Stimulated activated CD8-positive, alpha-beta memory T cell treated with anti-CD3 and anti-CD28 coated beads, Interleukin-12 subunit alpha, Interleukin-12 subunit beta, amount 100 ng/mL, for 4 hours (primary cell): ENCODE measurements at places on chromosomes 1 and 21.

GRCh38 chr1:204149635-204150565, 1.9 kb downstream of the ETNK2 start:
- DNase-seq: no peak

DNA sequence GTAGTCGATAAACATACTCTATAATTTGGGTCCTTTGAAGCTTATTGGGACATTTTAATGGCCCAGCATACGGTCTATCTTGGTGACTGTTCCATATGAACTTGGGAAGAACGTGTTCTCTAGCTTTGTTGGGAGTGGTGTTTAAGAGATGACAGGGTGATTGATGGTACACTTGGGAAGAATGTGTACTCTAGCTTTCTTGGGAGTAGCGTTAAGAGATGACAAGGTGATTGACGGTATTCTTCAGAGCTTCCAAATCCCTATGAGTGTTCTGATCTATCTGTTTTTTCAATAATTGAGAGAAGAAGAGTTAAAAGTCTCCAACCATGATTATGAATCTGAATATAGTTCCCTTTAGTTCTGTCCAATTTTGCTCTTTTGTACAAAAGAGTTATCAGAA, 9.4 kb downstream of the NPHP4 start:
- no peak for DNase-seq

DNA sequence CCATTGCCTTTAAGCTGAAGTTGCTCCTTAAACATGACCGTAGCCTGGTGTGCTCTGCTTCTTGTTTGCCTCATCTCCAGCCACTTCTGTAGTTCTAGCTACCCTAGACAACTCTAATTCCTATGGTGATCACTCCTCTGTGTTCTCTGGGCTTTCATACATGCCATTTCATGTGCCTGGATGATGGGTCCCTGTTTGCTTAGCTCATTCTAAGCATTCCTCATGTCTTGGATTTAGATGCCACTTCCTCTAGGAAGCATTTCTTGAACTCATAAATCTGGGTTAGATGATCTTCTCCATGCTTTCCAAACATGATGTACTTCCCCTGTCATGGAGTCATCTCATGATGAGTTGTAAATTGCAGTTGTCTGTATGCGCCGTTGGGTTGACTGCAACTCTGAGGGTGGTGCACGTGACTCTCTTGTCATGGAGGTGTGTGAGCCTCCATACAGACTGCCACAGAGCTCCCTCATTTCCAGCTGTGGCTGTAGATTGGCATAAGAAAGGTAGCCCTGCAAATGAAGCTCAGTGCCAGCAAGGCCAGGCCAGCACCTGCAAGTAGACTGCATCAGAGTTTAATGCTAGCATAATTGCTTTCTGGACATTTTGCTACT, 77.2 kb downstream of the LAMC1 start:
- no peak for DNase-seq

DNA sequence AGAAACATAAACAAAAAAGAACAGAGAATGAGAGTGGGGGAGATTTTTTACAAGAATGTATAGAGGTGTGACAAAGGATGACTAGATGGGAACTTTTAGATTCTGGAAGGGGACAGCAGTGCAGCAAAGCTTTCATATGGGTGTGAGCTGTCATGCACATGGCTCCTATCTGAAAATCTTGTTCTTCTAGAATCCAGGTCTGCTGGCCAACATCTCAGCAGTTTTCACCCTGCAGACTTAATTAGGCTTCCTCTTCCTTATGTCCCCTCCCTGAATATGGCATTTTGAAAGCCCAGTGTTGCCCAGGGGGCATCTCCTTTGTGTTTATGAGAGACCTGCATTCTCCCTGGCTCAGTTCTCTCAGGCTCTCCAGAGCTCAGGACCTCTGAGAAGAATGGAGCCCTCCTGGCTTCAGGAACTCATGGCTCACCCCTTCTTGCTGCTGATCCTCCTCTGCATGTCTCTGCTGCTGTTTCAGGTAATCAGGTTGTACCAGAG, at the start of gene CYP4Z1:
Gene CYP4Z1, plus strand, starts transcription at position 135 of the 498 bp plus-strand sequence. Its CDS starts 260 bp downstream, at position 395.
- no peak for DNase-seq

DNA sequence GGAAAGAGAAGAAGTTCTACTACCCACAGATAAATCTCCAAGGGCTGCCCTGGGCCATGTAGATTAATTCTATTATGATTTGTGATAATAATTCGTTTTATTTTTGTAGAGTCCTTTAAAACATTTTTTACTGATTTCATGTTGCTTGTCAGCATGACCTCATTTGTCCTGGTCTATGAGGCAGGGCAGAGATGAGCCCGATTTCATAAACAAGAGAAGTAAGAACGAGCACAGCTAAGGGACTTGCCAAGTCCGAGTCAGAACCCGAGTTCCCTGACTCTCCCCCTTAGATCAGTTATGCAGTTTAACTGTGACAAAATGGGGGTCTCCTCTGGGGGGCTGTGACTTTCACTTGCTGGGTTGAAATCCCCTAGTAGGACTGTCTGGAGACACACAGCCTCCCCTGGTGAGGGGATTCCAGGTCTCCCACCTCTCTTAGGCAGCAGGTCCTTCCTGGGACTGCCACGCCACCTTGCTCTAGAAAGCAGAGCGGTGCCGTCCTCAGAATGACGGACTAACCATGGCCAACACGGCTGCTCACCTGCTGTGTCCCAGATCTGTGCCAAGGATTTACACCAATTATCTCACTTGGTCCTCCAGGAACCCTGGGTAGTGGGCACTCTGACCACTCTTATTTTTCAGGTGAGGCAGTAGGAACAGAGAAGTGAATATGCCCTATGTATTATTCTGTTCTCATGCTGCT, 31.0 kb upstream of the SOX13 start:
- no peak for DNase-seq

GRCh38 chr1:230083746-230084407, 16.8 kb downstream of the GALNT2 start:
- no peak for DNase-seq

- DNase-seq: no peak
Observed at GRCh38 chr1:155709391-155709790, 20.5 kb downstream of the DAP3 start.

GRCh38 chr1:212351588-212352362, 62.9 kb downstream of the PACC1 start:
- DNase-seq: no peak

- DNase-seq: no peak
Observed at GRCh38 chr1:12620488-12620865, 2.5 kb upstream of the DHRS3 start.

DNA sequence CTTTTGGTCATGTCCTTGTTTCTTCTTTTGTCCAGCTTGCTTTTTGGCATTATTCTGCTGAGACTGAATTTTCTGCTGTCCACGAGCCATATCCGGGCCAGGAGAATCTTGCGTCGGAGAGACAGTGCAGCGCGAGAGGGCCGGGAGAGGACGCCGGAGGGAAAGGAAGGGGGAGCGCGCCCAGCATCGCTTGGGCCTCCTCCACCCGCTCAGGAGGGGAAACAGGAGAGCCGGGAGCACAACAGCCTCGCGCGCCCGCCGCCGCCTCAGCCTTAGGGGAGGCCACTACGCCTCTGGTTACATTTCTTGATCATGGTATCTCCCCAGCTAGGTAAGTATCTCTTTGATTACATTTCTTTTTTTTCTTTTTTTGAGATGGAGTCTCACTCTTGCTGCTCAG, 7.4 kb upstream of the DEGS1 start:
- no peak for DNase-seq

DNA sequence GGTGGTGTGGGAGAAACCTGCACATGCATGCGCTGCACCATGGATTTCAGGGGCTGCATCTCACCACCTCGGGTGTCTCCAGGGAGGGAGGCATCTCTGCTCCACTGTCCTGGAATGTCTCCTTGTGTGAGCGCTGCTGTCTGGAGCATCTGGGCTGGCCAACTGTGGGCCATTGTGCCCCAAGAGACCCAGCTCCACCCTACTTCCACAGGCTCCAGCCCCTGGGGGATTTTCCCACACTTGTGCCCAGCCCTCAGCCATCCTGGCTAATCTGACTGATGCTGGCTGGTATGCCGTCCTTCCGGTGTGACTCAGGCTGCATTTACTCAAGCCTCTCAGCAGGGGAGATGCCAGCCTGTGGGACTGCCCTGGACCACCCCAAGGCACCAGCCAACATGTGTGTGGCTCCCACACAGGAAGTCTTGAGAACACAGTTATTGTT, 62.0 kb downstream of the TRIM11 start:
- no peak for DNase-seq

DNA sequence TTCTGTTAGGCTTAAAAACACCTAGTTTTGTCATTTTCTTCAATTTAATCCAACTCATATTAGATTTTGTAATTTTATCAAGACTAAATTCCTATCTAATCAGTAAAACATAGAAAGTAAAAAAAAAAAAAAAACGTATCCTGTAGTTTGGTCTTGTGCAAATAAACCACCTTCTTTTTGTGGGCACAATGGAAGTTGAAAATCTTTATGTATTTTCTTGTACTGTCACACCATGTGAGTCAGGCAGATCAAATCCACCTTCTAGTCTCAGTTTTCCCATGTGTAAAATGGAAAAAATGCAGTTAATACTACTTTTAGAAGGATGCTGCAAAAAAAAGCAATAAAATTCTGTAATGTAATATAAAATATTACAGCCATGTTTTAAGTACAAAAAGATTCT, 129.8 kb downstream of the CYYR1 start:
- no peak for DNase-seq

- DNase-seq: no peak
Observed at GRCh38 chr1:109630898-109631512, 11.4 kb downstream of the AMPD2 start.

DNA sequence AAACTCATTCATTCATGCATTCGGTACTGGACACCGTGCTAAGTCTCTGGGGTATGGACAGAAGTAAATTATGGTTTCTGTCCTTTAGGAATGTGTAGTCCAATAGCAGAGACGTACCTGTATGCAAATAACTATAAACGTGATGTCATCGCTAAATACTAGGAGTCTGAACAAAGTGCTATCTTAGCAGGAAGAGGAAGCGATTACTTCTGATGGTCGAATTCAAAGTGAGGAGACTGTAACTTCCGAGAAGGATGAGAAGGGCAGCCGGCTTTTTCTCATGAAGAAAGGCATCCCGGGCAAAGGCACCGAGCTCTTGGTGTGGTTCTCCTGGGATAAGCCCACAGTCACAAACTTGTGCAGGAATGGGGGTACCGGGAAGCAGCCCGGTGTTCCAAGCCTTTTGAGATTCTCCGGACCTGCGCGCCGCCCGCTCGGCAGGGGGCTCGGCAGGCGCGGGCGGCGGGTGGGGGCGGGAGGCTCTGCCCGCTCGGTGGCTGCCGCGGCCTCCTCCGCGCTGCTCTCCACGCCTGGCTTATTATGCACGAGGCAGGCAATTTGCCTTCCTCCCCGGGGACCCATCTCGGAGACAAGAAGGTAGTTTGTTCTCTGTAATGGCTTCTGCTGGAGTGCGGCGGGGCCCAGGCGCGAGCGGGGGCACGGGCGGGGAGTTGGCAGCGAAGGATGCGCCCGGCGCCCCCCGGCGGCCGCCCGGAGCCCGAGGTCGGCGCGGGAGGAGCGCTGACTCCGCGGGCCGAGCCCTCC, 67.5 kb upstream of the CD1D start:
- peak; percentile 15 for DNase-seq

DNA sequence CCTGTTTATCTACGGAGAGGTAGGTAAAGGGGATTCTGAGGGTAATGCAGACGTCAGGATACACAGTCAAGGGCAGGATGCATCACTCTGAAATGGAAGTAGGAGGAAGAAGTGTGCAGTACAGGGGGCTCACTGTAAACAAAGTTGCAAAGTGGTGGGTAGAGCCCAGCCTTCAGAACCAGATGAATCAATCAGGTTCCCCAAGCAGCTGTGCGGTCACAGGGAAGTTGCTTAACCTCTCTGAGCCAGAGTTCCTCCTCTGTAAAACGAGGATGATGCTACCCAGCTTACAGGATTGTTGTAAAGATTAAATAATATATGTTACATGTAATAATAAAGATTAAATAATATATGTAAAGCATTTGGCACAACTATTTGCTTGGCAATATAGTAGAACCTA, 13.5 kb upstream of the MYOM3 start:
- no peak for DNase-seq

DNA sequence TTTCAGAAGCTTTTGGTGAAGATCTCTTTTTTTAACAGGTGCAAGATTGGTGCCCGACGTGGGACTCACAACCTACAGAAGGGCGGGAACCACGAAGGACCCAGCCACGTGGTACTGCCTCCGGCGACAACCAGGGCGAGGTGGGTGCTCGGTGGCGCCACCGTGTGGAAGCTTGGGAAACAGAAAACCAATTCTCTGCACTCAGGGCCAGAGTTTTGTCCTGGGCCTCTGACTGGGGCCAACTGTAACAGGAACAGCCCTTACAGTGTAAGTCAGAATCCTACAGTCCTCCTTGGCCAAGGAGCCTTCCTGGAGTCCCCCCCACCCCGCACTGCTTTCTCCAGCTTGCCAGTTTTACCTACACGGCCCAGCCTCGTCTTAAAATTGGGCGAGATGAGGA, 11.6 kb upstream of the S100A7A start:
- peak; percentile 11 for DNase-seq

DNA sequence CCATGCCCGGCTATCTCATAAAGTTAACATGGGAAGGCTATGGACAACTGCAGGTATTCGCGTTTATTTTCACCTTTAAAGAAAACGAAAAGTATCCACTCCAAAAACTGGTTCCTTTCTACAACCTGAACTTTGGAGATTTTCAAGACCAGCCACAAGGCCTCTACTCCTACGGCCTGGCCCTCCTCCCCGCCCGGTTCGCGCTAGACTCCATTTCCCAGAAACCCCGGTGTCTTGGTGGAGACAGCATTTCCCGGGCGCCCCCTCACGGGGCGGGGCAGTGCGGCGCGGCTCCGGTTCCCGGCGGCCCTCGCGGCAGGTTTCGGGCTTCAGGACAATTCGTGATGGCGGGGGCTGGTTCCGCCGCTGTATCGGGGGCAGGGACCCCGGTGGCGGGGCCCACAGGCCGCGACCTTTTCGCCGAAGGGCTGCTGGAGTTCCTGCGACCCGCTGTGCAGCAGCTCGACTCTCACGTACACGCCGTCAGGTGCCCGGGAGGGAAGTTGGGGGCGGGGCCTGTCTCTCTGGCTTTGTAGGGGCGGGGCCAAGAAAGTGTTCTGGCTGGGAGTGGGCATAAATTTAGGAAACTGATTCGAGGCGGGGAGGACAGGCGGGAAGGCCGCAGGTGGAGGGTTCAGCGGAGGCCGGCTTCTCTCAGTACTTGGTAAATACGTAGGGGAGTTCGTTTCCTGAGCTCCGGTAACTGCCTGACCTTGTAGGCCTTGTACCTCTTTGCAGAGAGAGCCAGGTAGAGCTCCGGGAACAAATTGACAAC, at the start of gene SNAPIN:
Gene SNAPIN, plus strand, starts transcription at position 304 of the 775 bp plus-strand sequence. Its CDS starts 41 bp downstream, at position 345.
- peak; percentile 81 for DNase-seq

DNA sequence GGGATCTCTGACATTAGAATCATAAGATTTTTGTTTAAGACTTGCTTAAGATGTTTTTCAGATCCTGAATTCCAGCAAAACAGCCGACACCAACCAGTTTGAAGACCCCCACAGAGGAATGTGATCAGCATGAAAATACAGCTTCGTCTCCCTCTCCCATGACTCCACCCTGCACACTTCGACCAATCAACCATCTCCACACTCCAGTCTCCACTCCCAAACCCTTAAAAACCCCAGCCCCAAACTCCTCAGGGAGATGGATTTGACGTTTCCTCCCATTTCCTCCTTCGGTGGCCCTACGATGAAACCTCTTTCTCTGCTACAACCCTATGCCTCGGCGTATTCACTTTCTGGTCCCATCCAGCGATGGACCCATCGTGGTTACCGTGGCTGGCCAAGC, 30.1 kb upstream of the KIF26B start:
- no peak for DNase-seq
